ENCODE measurements at places on chromosomes 12 and 14.

DNA sequence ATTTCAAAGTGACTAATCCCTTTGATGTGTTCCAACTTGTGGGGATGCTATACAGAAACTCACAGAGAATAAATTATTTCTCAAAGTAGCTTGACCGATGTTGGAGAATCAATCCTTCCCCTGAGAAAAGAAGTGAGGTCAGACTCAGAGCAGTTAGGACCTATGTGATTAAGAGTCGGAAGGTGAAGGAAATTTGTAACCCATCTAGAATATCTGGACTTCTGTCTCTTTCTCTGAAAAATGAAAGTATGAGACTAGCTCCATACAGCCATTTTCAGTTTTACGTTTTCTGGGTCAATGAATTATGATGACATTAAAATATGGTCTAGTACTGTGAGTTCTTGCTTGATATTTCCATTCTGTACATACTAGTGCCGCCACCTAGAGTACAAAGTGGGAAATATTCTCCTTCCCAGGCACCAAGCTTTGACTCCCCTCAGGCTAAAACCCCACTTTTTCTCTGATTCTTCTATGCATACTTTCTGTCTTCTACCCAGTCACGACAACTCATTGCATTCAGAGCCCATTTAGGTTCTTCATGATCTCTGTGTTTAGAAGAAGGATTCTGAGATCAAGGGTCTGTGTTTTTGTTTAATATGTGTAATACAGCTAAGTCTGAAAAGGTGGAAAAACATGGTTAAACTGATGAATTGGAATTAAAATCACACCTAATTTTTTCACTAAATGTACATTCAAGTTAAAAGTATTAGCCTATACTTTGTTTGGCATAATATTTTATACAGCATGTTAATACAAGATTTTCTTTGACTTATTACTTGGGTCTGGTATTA lies 6.9 kb upstream of the NTS start:
- DNase-seq = peak; percentile 44

DNA sequence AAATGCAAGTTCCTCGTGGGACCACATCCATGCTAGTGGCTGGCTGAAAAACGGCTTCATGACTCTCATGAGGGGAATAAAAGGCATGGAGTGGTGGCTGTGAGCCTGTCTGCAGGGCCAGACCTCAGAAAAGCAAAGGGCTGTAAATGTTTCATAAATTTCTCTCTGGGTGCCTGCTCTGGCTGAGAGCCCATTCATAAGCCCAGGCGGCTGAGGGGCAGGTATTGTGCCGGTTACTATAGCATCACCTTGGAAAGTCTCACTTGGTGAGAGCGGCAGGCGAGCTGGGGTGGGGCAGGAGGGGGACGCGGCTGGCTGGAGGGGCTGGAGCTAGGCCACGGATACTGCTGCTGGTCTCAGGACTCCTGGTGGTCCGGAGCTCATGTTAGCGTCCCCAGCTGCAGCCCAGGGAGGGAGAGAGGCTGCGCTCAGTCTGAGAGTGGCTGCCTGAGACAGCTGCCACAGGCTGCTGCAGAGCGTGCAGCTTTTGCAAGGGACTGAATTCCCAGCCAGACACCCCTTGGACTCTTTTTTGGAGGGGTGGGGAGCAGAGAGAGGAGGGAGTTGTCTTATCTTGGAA lies at the start of gene SLC17A8:
TSS of gene SLC17A8 (plus strand) at position 431 of the 580 bp plus-strand sequence. CDS start 318 bp downstream, outside the sequence.
- DNase-seq = no peak

DNA sequence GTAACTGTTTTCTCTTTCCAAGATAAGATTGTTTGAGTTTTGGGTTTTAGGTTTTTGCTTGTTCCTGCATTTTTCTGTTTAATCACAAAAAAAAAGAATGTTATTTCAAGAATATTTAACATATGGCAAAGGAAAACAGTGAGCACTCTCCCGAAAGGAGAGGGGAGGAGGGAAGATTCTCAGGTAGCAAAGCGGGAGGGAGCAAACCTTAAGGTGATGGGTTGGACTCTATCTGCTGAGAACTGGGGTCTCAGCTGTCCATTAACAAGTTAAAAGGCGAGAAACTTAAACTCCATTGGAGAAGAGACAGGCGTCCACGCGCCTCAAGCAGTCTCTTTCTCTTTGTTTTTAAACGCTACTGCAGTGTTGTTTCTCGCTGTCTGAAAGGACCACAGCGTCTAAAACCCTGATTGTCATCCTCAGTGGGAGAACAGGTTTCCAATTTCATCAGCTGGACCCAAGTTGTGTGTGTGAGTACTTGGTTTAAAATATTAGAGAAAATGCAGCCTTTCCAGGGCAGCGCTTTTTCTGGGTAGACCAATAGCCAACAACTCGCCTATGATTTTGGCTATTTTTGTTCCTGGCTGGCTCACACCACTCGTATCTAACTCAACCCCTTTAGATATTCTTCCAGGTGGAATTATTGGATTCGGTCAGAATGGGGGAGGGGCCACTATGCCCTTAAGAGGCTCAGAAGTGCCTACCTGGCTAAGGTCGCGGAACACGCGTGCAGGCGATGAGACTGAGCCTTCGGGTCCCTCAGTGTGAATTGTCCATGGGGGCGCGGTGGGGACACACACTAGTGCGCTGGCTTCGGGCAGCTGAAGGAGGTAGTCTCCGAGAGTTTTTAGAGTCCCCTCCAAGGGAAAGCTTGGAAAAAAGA lies 8.2 kb downstream of the SIX1 start:
- no peak for DNase-seq

DNA sequence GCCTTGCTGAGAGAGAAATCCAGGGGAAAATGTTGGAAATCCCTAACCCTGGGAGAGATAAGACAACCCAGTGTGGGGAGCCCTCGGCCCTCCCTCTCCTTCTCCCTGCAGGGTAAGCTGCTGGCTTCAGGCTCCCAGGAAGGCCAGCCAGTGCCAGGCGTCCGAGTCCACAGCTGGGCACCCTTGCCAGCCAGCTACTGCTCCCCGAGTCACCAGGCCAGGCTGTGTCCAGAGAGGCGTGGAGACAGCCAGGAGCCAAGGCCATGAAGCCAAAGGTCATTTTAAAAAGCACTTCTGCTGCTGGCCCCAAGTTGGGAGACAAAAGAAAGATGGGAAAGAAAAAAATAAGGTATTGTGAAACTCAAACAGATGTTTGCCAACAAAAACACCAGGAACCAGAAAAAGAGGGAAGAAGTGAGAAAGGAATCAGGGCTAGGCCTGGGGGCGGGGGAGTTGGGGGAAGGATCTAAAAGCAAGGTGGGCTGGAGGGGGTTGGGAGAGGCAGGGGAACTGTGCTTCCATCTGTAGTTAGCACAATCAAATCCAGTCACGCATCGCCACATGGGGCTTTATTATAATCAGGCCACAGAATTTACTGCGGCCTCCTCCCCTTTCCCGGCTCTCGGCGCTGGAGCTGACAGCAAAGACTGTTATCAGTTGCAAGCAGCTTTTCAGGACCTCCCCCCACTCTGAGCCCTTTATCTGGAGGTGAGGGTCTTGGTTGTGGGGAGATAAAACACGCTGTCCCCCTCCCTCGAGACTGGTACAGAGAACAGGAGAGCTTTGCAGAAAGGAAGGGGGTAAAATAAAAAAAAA lies 33.5 kb downstream of the RBM19 start:
- peak; percentile 12 for DNase-seq

GRCh38 chr12:72793796-72794195 lies 521.6 kb downstream of the TRHDE start:
- no peak for DNase-seq

DNA sequence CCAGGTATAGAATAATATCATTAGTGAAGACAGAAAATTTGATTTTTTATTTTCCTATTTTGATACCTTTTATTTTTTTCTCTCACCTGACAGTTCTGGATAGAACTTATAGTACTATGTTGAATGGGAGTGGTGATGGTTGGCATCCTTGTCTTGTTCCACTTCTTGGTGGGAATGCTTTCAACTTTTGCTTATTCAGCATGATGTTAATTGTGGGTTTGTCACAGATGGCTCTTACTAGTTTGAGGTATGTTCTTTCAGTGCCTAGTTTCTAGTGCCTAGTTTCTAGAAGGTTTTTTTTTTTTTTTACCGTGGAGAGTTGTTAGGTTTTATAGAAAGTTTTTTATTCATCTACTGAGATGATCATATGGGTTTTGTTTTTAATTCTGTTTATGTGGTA lies 516.3 kb upstream of the NOVA1 start:
- DNase-seq = no peak

DNA sequence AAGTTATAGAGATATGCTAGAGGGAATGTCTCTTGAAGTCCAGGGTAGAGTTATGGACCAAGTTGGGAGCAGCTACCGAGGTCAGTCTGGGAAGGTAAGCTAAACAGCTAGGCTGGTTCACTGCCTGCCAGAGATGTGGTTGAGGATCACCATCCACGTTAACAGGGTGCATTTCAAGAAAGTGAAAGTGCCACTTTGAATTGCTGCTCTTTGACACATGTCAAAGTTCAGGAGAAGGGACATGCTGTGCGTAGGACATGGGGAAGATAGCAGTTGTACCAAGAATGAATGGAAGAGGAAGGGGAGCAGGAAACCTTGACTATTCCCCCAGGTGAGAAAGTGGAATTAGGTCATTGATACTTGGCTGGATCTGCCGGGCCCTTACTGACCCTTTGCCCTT lies 49.5 kb downstream of the MAX start:
- DNase-seq = no peak
